Skeletal muscle cell (primary cell): ENCODE measurements at places on chromosomes 12 and 14.

- DNase-seq, result no peak
Measured at GRCh38 chr12:659090-659683, 4.1 kb downstream of the NINJ2 start.

GRCh38 chr12:113462998-113463745 lies 8.5 kb downstream of the LHX5 start:
- DNase-seq, result no peak

DNA sequence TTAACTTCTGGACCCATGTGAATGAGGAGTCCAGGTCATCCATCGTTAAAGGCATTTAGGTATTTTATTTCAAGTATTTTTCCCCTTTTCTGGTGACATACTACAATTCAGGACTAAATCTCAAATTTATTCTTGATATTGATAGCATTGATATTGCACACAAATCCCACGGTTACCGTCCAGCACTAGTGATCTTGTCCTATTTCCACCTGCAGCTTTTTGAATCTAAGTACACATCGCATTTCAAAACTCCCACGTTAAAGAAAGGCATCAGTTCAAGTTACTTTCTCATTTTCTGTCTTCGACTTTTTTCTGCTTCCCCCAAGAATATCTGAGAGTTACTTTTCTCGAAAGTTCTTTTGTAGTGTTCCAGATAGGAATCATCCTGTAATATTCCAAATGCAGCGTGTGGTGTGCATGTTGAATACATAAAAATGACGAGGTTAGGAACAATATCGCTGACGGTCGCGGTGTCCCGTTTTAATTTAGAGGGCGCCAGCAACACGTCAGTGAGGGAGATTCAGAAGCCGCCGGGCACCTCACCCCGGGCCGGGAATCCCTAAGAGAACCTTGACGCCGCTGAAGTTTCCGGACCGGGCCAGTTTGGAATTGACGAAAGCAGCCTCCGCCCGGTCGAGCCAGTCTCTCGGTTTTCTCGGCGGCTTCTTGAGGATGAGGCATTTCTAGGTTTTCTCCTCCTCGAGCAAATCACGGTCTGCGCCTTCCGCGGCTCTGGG lies 569 bp upstream of the RGS6 start:
- DNase-seq, result no peak

DNA sequence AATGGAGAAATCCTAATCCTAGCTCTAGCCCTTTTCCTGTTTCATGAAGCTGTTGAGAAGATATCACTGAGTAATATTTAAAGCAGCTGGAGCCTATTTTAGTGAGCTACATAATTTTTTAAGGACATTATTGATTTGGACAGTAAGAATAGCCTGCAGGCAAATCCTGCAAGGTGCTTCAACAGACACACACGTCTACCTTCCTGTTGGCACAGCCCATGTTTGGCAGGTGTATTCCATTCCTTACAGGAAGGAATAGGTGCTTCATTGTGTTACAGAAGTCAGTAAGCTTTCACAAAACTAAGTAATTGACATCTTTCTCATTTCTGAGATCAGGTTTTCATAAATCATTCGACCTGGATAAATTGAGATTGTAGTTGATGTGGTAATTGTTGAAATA lies 50.6 kb downstream of the FOXA1 start:
- no peak for DNase-seq

- peak; percentile 30 for DNase-seq
Measured at GRCh38 chr12:30197392-30198057, 413.8 kb upstream of the TMTC1 start.
